CD4-positive, alpha-beta T cell treated with Interleukin-17A for 4 hours (primary cell): ENCODE measurements at places on chromosomes 6 and 20.

DNA sequence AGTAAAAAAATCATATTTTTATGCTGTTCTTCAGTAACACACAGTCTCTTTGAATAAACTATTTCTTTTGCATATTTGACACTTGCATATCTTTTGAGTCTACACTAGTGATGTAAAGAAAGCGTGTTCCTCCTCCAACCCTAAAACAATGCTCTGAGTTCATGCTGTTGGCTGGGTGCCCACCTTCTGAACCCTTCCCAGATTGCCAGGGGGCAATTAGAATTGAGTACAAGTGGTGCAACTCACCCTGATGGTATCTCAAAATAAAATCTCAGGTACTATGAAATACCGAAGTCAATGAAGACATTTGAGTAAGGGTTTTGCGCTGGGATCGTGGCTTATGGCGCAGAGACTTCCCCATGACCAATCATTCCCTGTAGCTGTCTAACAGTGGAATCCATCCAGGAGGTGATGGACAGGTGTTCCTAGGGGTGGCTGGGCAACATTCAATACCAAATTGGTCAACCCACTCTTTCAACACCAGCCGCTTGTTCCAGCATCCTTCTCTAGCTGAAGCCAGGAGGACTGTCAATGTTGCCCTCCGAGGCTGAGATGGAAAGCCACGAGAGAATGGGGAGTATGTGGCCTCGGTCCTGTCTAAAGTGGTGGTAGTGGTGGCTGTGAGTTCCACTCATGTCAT, 94.4 kb upstream of the ZNFX1 start:
- DNase-seq: no peak

- peak; percentile 28 for DNase-seq
Measured at GRCh38 chr6:169589293-169589692, 112.5 kb downstream of the WDR27 start.

GRCh38 chr6:44474643-44475042, 87.1 kb downstream of the CDC5L start:
- no peak for DNase-seq

DNA sequence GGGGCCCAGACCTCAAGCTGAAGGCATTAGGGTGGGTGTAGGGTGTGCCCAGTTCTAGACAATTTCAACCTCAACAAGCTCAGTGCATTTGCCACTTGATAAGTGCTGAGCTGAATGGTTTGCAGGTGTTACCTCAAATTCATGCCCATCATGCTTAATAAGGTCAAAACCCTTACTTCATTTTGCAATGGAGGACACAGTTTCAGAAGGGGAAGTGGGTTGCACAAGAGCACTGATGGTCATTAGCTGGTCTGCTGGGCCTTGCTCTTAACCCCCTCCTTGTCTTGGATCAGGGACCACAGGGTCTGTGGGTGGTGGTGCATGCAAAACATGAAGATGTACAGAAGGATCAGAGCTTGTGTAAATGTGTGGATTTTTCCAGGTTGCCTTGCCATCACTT, 71.0 kb upstream of the SIRPA start:
- no peak for DNase-seq

DNA sequence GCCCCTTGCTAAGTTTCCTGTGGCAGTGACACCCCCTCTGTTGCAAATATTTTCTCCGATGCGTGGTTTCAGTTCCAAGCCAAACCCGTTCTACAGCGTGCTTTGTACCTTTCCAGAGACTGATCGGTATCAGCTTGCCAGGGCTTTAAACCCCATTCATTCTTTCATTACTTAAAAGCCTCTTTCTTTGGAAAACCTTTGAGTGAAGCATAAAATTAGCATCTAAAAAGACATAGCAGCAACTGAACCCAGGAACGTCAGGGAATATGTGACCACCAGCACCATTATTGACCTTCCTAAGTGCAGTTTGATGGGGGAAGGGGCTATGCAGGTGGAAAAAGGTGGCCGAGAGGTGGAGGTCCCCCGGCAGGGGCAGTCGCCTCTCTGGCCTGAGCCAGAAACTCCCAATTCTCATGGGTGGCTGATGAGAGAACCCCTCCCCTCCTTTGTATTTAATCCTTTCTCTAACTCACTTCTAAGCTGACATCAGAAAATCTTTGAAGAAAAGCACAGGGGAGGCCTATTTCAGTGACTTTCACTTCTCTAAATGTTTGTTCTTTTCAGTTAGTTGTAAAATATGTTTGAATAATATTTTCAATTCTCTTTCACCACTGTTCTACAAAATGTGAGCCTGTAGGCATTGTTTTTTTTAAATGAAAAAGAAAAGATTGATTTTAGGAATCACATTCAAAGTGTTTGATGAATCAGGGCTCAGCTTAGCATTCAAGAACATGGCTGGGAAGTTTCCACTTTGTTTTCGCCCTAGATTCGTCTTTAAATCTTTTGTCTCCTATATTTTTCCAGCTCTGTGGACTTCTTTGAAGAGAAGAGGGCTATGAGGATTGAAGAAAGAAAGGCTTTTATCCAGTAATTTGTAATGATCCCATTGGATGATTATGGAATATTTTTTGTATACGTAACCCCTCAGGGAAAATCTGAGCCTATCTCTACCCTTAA, 89.2 kb downstream of the RSPH3 start:
- DNase-seq: peak; percentile 27

DNA sequence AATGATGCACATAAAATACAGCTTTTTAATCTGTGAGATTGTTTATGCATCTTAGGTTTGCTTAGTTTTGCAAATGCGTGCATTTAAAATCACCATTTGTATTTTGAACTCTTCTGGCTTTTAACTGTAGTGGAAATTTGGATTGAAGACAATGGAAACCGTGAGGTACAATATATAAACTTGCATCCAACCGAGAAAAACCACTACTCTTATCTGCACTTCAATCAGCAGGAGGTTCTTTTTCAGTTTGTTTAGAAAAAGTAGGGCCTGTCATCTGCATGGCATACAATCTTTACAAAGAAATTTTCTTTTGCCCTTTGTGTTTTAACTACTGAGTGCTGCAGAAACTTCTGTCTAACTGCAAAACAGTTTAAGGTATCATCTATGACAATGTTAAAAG, 132.8 kb downstream of the LAMA2 start:
- no peak for DNase-seq

DNA sequence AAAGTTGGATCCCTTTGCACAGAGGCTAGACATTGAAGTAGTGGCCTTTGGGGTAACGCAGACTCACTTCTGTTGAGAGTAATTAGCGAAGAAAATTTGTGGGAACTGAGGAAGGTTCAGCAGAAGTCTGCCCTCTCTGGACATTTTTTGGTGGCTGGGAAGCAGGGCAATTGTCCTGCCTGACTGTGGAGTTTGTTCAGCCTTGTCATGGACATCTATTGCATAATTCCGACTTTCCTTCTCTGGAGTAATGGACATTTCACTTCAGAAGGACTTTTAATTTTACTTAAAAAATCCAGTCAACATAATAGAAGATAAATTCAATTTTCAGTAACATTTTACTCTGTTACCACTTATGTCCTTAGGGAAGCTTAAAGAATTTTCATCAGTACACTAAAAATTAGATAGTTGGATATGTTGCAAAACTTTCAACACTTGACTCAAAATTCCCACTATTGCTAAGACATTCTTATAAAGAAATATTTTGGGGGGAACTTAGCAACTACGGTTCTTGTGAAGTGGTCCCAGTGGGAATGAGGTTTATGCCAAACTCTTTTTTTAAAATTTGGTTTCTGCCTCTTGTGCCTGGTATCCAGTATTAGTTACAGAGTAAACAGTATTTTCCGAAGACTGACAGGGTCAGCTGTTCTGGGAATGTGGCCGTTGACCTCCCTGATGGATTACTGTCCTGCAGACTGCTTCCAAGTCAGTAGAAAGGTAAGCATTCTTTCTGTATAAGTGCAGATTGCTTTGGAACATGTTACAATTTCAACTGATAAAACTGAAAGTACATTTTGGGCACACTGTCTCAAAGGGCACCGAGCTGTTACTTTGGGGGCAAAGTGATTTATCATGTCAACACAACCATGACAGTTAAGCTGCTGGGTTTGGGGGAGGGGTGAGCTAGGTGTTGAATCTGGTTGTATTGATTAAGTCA, 100.6 kb upstream of the MLIP start:
- no peak for DNase-seq

GRCh38 chr6:22766979-22767378, 197.6 kb downstream of the HDGFL1 start:
- no peak for DNase-seq

- no peak for DNase-seq
Measured at GRCh38 chr20:14288341-14289330, 48.8 kb downstream of the FLRT3 start.
